Activated T-helper 9 cell treated with anti-CD3 and anti-CD28 coated beads, Interleukin-2, amount 50 U/mL, for 16 hours (primary cell): ENCODE measurements at places on chromosomes 4 and X.

GRCh38 chr4:104492183-104492771 is 2.4 kb downstream of the CXXC4 start:
- DNase-seq = no peak

DNA sequence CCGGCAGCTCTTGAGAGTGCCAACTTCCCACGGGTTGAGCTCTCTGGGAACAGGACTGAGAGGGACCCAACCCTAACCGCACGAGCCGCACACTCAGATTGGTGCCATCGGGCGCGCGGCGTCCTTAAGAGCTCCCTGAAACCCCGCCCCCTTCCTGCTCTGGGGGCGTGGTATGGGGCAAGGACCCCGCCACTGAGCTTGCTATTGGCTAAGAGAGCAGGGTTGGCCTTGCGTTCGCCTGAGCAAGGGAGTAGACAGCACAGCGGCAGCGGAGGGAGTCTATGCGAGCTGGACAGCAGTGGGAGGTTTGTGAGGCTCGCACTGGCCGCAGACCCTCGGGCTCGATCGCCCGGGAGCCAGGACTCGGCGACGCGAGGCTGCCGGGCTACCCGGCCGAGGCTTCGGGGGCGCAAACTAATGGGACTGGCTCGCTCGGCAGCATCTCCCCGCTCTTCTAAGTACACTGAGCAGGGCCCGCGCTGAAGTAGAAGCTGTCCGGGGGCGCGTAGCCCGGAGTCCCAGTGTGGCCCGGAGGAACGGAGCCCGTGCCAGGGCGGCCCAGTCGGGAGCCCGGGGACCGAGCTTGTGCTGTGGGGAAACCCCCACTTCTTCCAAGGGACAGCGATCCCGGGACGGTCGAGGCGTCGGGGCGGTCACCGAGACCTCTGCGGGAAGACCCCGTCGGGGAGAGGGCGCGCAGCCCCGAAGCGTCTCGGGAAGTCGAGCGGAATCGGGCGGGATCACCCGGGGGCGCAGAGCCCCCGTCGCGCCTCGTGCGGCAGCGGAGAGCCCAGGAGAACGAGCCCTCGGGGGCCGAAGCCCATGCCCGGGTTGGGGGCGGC is at the start of gene EFNB1:
Gene EFNB1, plus strand, starts transcription at position 282 of the 842 bp plus-strand sequence. CDS start 756 bp downstream, outside the sequence.
- peak; percentile 76 for DNase-seq

GRCh38 chr4:137000432-137000831 is 531.9 kb downstream of the PCDH18 start:
- no peak for DNase-seq

GRCh38 chr4:48252313-48252712 is 17.3 kb downstream of the TEC start:
- no peak for DNase-seq

- DNase-seq = no peak
These were observed 2.1 kb upstream of the TMEM131L start for GRCh38 chr4:153464068-153464467.

DNA sequence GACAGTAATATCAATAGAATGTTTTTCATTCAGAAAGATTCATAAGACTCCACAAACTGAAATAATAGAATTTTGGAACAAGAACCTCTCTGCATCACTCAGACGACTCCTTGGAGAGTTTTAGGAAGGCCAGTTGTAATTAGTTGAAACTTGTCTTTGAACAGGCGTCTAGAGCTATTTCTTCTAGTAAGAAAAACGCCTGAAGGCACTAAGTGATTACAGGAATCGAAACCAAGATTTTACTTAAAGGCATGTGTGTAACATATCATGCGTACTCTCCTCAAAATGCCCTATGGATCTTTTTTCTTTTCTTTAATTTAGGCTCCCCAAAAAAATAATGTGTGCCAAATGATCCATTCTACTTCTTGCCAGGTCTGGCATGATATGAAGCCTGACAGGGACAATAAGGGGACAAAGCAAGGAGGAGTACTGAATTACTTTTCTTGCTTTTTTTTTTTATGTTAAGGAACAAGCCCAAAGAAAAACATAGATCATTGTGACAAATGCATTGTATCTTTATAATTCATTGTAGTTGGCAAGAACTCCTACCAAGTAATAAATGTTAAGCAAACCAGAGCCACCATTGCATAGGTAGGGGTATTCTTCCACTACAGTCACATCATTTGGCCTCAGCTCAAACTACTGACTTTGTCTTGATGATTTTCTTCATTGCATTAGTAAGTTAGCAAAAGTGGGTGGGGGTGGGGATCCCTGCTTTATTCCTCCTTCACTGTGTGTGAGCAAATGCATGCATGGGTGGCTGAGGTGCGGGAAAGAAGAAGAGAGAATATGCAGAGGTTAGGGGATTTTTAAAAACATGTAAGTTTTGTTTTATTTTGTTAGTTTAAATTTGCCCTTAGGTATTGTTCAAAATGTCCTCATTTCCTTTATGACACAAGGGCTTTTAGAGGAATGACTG is 79.9 kb upstream of the ATOH1 start:
- no peak for DNase-seq

- no peak for DNase-seq
These were observed 73.8 kb downstream of the POLA1 start for GRCh38 chrX:24767557-24767956.

- peak; percentile 17 for DNase-seq
These were observed 12.5 kb downstream of the KLHL15 start for GRCh38 chrX:24014388-24015018.

DNA sequence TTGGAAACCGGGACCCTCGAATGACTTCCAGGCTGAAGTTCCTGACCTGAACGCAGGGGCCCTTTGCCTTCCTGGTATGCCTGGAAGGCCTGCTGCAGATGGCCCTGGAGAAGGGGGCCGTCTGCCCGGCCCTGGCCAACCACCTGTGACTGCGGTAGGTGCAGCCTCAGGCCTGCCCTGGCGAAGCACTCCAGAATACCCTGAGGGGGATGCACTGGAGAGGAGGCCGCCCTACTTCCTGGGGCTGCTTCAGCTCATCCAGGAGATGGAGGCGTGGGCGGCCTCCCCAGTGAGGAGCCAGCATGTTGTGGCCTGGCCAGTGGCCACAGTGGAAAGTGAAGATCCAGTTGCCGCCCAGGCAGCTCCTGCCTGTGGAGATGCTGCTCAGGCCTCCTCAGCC is 26.4 kb upstream of the PNMA3 start:
- no peak for DNase-seq

- DNase-seq = no peak
These were observed 23.3 kb downstream of the ARHGAP24 start for GRCh38 chr4:85498068-85498733.

DNA sequence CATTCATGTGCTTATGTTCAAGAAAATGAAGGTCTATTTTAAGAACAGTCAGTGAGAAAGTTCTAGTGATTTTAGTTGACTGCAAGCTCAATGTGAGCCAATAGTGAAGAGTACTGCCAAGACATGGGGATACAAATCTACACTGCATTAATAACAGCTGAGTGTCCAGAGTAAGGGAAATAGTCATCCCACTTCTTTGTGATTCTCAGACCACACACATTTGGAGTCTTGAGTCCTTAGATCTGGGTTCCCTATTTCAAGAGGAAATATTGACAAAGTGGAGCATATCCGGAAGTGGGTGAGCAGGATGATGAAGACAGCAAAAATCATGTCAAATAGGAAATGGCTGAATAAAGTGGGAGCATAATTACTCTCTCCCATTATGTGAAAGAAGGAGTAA is 171.1 kb downstream of the LARP7 start:
- no peak for DNase-seq

GRCh38 chrX:97633798-97634197 is 750.1 kb downstream of the RPA4 start:
- no peak for DNase-seq
